ENCODE measurements at places on chromosomes 3 and 15.

- DNase-seq, result no peak
Observed at GRCh38 chr3:133401374-133402135, 1.7 kb downstream of the BFSP2 start.

DNA sequence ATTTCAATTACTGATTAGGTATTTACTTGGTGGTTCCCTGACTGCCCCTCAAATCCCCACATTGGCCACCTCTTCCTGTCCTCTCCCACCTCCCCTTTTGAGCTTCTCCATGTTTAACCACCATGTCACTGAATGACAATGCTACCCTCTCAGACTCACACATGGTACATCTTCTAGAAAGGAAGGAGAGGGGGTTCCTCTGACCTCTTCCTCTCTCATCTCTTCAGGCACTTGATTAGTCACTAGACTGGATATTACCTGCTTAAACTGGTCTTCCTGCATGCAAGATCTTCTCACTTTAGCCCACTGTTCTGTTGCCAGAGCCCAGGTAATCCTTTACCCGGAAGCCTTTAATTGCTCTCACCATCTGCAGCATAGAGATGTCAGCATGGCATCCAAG lies 64.9 kb downstream of the DIPK2A start:
- no peak for DNase-seq

DNA sequence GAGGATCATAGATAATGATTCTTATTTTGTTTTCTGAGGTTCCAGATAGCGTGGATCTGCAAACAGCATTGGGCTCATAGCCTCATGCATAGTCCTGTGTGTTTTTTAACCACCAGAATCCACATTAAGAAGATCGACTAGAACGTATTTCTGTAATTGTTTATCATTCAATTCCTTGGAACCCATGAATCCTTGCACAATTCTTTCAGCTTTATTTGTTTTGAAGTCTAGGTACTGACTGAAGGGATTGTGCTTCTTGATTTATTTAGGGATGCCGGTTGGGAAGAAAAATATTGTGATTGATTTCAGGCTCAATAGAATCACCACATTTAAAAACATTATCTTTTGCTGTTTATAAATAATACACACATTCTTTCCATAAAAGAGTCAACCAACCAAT lies 314.6 kb upstream of the ZNF717 start:
- no peak for DNase-seq

DNA sequence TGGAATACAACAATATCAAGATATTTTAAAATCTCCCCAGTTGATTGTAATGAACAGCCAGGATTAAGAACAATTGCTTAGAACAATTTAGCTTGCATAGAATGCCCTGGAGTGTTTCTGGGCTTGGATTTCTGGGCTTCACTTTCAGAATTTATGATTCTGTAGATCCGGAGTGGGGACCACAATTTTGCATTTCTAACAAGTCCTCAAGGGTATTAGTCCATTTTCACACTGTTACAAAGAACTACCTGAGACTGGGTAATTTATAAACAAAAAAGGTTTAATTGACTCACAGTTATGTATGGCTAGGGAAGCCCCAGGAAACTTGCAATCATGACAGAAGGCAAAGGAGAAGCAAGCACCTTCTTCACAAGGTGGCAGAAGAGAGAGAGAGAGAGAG lies 54.3 kb upstream of the MYRIP start:
- no peak for DNase-seq

DNA sequence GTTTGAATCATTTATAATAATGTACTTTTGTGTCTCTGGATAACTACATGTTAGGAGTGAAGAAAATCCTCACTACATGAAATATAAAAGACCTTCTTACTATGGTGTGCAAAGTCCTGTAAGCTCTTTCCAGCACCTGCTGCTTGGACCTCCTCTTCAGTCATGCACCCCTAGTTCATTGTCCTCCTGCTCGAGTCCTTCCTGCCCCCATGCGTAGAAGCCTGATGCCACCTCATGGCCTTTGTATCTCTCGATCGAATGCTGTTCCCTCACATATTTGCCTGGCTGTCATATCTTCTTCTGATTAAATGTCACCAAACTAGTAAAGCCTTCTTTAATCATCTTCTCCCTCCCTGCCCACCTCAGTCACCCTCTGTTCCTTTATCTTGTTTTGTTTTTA lies 49.9 kb upstream of the SUCLG2 start:
- no peak for DNase-seq

GRCh38 chr3:64809086-64809485 lies 121.3 kb upstream of the ADAMTS9 start:
- DNase-seq, result no peak

DNA sequence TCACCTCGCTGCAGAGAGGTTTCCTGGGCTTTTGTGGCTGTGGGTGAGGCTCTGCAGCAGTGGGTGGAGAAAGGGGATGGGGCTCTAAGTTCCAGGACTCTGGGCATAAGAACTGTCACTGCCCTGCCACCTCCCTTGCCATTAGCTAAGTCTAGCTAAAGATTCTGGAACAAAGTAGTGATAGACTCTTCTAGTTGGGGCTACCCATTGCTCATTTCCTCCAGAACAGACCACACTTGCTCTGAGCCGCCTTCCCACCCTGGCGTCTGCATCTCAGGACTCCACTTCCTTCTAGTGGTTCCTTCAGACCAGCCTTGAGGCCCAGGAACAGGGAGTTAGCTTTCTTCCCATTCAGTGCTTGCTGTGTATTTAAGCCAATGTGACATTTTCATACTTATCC lies 7.5 kb downstream of the ARHGAP31 start:
- no peak for DNase-seq

DNA sequence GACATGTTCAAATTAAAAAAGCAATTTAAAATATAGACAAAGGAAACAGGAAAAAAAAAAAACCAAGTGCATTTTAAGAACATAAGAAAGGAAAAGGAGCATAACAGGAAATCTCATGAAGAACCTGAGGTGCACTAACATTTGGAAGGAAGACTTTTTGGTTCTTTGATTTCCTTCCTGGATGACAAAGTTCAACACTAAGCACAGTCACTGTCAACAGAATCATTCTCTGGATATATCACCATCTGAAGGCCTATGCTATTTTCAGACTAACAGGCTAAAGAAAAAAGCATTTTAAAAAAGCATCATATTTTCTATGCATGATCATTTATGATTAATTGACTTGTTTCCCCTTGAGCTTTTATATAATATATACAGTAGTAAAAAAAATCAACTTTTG lies 349.6 kb downstream of the PLCL2 start:
- DNase-seq, result no peak

DNA sequence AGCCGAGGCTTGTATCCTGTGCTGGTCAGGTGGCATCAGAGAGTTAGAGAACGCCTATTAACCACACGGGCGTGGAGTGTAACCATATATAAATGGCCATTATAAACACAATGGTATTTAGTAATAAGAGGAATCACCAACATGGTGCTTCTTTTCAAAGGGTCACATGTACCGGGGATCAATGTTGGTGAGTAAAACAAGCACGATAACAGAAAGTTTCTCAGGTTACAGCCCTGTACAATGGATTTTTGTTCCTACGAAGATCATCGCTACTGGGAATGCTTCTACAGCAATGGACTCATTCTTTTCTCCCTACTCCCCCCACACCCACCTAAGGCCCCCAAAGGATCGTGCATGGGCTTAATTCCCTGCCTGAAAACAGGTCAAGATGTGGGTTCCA lies 42.5 kb downstream of the MEIS2 start:
- DNase-seq, result no peak

DNA sequence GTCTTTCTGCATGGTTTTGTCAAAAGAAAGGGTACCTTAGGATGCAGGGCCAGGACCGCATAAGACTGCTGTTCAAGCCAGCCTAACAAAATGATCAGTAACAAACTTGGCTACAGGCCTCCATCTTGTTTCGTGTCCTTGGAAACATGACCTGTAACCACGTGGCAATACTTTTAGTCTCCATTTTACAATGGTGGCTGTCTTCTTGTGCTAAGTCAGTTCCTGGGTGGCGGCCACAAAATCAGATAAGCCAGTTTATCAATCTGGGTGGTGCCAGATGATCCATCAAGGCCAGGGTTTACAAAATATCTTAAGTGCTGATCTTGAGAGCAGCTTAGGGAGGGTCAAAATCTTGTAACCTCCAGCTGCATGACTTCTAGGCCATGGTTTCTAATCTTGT lies 57.1 kb upstream of the GK5 start:
- no peak for DNase-seq

Measured in urothelium cell line (cell line).